Liver (tissue), 10 donors: ENCODE measurements at places on chromosomes 1 and 21. TPM values are rescaled to one million over a fixed set of nuclear protein-coding genes. Genes with fewer than 3 reads are reported as not detected.
A peak's percentile ranks its signal among the peaks of the same experiment; 100 is the strongest.

GRCh38 chr1:30900931-30901560 lies 7.5 kb downstream of the SDC3 start:
- DNase-seq, result no peak

DNA sequence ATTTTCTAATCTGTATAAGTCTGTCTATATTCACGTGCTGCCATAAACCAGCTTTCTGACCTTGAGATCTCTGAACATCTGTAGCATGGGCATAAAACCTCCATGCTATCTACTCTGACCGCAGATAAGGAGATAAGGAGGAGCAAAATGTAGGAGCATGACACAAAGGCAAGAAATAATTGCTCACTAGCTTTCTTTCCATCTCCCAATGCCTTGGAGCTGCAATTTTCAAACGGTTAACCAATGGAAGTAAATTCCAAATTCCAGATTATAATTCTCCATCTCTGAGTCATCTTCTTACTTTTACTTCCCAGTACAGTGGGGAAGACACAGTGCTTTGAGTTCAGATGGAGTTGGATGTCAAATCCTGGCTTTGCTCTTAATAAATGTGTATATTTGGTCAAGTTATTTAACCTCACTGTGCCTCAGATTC lies 41.6 kb downstream of the CD58 start:
- no peak for DNase-seq

DNA sequence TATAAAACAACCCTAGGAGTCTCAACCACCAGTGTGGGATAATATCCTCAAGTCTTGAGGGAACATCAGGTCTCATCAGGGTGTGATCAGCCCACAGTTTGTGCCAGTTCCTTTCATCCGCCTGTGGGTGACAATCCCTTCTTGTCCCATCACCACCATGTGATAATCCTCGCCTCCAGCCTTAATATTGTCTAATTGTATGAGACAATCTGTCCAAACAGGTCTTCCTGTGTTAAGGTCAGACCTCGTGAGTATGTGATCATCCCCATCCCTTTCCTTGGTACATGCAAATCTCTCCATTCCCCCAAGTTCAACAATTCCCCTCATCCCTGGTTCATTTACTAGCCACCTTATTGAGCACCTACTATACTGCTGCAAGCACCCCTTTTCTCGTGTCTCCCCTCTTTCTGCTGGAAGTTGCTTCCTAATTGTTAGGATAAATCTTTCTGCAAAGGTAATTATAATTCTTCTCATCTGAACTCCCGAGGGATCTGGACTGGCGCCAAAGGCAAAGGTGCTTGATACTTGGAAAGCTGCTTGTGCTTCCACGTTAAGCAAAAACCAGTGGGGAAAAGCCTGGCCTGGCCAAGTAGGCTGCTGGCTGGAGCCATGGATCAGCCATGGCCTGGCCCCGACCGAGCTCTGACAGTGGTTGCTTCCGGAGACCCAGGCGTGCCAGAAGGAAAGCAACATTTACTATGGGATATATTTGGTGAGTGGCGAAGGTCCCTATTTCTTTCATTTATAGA lies 92.5 kb downstream of the RNF220 start:
- no peak for DNase-seq

GRCh38 chr21:31132574-31133242 lies 94.4 kb upstream of the KRTAP19-8 start:
- no peak for DNase-seq

- DNase-seq, result no peak
Observed at GRCh38 chr1:159849626-159850366, 12.7 kb downstream of the VSIG8 start.

GRCh38 chr1:12150456-12151200 lies 16.2 kb upstream of the TNFRSF1B start:
- DNase-seq, result no peak

DNA sequence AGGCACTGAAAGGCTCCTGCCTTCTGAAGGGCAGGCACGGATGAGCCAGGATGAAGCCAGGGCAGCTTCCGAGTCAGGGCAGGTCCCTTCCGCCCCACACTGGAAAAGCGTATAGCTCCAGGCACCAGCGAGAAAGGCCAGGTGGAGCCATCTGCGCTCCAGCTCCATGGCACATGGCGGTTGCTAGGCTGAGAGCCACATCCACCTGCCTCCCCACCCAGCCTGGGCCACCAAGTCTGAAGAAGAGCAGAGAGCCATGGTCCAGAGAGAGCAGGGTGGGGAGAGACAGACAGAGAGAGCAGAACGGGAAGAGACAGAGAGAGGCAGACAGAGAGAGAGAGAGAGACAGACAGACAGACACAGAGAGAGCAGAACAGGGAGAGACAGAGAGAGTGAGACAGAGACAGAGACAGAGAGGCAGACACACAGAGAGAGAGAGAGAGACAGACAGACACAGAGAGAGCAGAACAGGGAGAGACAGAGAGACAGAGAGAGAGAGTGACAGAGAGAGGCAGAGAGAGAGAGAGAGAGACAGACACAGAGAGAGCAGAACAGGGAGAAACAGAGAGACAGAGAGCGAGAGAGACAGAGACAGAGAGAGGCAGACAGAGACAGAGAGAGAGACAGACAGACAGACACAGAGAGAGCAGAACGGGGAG lies 5.2 kb downstream of the FNDC10 start:
- no peak for DNase-seq

- DNase-seq, result no peak
Observed at GRCh38 chr21:29018540-29018939, 609 bp downstream of the RWDD2B start.

DNA sequence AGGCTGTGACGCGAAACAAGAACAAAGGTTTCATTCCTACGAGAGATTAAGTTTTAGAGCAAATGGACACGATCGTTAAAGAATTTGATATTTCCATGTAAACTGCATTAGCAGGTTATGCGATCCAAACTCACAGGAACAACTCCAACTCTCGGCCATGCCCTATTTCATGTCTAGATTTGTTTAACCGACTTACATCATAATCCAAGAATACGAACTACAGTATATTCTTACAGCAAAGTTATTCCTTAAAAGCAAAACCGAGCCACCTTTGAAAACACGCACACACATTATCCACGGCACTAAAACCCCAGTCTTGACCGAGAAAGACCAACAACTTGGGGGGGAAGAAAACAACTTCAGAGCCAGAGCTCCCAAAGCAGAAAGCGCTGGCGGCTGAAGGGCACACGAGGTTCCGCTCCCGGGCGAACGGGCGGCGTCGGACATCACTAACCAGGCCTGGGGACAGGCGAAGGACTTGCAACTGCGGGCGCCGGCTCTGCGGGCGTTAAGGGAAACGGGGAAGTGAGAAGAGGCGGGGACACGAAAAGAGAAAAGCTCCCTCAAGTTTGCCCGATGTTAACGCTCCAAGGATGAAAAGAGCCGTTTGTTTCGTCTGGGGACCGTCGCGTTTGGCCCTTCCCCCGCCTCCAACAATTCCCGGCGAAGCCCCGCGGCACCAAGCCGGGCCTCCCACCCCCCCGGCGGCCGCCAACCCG lies 690 bp downstream of the B3GALNT2 start:
- DNase-seq, result peak; percentile 66

DNA sequence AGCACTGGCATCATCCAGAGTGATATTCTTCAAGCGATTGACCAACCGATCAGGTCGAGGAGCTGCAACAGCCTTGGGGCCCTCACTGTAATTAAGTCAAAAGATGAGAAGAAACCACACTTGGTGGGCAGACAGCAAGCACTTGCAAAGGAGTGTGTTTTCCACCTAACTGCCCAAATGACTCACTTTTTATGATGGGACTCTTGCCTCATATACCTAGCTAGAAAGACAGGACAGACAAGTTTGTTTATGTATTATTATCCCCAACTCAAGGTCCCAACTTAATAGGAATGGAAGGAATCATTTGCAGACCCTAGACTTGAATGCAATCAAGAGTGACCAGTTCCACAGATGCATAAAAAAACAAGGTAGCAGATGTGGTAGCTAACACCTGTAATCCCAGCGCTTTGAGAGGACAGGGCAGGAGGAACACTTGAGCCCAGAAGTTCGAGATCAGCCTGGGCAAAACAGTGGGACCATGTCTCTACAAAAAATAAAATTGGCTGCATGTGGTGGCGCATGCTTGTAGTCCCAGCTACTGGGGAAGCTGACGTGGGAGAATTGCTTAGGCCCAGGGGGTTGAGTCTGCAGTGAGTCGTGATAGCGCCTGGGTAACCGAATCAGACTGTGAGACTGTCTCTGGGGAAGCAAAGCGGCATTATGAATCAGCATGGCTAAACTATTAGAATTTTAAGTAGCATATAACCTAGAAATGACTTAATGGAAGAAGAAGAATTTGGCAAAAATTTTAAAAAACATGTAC lies 2.3 kb upstream of the NRAS start:
- no peak for DNase-seq

DNA sequence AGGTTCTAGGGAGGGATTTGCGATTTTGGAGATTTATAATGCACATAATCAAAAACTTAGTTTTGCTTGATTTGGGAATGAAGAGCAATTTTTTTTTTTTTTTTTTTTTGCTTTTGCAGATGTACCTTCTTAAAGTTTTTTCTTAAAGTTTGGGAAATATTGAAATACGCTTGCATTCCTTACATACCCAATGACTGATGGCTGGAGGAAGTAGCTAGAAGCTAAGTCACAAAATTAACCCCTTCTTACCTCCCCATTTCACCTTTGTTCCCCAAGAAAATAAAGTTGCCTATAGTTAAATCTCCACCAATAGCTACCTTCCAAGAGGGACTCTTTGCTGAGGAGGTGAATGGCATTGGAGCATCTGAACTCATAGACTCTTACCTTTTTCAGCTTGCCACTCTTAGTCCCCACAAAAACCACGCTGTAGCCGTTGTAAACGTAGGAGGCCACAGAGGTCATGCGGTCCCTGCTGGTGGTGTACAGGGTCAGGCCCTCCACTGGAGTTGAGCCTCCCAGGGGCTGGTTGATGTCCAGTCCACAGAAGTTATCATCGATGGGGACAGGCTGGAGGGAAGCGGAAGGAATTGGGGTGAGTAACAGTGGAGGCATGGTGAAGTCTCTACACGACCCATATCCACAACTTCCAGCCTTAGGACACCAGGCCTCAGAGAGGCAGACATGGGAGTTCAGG lies 34.1 kb downstream of the PLXNA2 start:
- no peak for DNase-seq

DNA sequence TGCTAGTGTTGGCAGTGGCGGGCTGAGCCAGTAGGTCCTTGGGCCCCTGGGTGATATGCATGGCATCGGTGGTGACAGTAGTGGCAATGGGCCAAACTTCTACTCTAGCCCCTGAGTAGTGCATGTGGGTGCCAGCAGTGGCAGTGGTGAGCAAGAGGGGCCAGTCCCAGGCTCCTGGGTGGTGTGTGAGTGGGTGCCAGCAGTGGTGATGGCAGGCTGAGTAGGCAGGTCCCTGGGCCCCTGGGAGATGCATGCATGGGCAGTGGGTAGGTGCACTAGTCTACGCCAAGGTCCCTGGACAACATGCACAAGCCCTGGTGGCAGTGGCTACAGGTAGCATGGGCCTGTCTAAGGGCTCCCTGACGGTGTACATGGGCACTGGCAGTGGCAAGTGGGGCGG lies 24.6 kb upstream of the TTC22 start:
- DNase-seq, result no peak

GRCh38 chr1:17569200-17570139 lies 30.0 kb downstream of the ARHGEF10L start:
- no peak for DNase-seq

GRCh38 chr1:160171980-160172379 lies 18.4 kb upstream of the CASQ1 start:
- DNase-seq, result no peak

GRCh38 chr21:37478794-37479193 lies 112.2 kb downstream of the DYRK1A start:
- no peak for DNase-seq

Gene SPATA6
- 5.5 TPM for polyA plus RNA-seq

Gene LCE1B
- polyA plus RNA-seq, result not detected

Gene HUNK
- polyA plus RNA-seq, result 0.17 TPM

Gene OR2M4
- not detected for polyA plus RNA-seq
